NCI-H1694 treated with DMSO at 0.1 percent for 48 hours (cell line): ENCODE measurements at places on chromosomes 16 and 17.

GRCh38 chr16:51949282-51949681 is 597.7 kb downstream of the TOX3 start:
- no peak for DNase-seq

DNA sequence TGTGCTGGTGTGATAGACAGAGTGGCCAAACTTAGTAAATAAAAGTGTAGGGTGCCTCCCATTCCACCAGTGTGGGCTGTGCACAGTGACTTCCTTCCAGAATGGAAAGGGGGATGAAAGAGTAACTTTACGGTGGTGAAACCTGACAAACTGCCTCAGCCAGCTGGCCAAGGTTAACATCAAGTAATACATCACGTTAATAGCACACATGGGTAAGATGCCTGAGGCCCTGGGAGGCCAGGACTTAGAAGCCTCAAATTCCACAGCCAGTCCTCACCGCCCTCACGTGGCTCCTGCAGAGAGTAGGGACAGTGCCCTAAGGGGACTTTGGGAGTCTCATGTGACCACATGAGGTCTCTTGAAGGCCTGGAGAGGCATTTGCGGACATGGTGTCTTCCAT is 14.1 kb downstream of the RMI2 start:
- DNase-seq: no peak

DNA sequence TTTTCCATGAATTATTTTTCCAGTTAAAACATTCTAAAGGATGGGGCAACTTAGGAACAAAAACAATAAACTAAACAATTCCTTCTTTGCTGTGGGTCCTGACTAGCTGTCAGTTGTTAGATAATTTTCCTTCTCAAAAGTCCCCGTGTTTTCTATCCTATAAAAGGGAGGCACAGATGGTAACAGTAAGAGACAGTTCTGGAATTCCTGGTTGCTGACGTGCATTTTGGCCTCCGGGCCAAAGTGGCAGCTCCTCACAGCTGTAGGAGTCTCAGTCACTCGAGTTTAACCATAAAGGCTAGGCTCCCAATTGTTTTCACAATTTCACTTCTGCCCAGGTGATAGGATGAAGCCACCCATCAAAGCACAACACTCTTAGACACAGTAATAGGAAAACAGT is 77.0 kb upstream of the ZNF423 start:
- peak; percentile 70 for DNase-seq

DNA sequence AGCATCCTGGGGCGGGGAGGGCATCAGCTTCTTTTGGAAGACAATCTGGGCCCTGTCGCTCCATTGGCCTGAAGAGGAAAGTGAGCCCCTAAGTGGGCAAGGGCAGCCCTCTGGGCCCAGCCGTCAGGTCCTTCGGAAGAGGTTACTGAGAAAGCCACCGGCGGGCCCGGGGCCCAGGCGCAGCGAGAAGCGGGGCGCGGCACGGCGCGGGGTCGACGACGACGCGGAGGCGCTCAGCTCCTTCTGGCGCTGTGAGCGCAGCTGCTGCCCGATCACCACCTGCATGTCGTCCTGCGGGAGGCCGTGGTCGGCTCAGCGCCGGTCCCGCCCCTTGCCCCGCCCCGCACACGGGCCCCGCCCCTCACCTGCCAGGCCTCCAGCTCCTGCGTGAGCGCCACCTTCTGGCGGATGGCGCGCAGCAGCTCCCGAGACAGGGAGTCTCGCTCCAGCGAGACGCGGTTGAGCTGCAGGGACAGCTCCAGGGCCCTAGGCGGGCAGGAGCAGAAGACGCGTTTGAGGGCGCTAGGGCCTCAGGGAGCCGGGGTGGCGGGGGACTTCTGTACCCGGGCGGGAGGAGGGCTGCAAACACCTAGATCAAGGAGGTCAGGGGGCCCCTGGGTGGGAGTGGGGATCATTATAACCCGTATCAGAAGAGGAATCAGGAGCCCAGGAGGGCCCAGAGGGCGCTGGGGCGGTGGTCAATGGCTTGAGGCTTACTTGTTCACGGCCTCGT is 4.3 kb downstream of the THOC6 start:
- peak; percentile 43 for DNase-seq
